ENCODE measurements at places on chromosomes 4 and X.
A peak's percentile ranks its signal among the peaks of the same experiment; 100 is the strongest.

- DNase-seq, result no peak
Observed at GRCh38 chr4:3714642-3715001, 51.6 kb upstream of the ADRA2C start.

GRCh38 chrX:76366972-76367371 lies 60.5 kb upstream of the MAGEE1 start:
- DNase-seq, result no peak

DNA sequence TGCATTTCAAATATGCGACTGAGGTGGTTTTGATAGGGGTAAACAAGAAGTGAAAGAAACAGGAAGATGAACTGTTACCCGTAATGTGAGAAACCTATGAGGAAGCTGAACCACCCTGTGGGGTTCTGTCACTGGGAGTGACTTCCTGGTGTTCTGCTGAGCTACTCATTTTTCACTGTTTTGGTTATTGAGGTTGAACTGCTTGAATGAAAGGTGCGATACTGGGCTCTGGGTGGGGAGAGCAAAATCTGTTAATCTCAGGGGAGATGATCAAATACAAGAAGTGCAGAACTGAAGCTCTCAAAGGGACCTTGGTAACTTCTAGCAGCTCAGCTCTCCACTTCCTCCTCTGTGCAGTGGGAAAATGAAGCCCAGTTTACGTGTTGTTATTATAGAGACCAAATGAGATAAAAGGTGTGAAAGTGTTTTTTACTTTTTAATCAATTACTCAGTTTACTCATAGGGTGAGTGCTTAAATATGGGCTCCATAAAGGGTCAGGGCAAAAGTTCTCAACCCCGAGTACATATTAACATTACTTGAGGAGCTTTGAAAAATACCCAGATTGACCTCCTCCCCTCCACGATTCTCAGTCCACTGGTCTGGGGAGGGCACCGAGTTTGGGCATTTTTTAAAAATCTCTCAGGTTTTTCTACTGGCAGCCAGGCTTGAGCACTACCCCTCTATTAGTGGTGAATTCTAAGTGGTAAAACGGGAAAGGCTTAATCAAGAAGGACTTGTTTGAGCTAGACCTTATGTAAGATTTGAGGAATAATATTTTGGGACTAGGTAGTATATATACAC lies 66.7 kb downstream of the COQ2 start:
- no peak for DNase-seq

DNA sequence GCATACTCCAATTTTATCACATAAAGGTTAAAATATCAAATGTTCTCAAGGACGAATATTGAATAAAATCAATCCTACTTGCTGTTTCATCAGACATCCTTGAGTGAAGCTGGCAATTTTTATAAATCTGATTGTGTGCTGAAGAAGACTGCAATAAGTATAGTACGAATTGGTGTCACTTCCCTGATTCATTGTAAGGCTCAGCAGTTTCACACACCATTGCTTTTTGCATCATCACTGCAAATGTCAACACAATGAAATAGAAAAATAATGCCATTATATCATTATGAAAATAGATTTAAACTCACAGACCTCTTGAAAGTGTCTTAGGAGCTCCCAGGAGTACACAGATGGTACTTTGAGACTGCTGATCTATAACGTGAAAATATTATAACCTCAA lies 172.5 kb downstream of the ANKRD50 start:
- DNase-seq, result no peak

DNA sequence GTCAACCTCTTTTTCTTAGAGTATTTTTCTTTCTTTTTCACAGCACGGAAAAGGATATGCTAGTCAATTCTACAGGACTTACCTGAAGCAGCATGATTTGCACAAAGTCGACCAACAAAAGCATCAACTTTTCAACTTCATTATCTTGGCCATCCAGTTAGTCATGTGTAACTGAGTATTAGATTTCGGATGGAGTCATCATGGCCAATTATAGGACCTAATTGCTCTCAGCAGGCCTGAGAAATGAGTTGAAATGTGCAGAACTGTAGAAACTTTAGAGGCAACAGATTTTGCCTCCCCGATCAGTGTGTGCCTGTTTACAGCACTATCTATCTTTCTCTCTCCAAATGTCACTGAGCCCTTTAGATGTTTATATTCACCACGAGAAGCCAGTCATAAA lies 41.0 kb downstream of the PCDH10 start:
- DNase-seq, result no peak

GRCh38 chrX:22105231-22105630 lies 73.1 kb downstream of the PHEX start:
- no peak for DNase-seq

GRCh38 chr4:62170235-62170634 lies 970.1 kb downstream of the ADGRL3 start:
- no peak for DNase-seq

GRCh38 chr4:107561481-107561880 lies 158.6 kb downstream of the PAPSS1 start:
- no peak for DNase-seq

- no peak for DNase-seq
Observed at GRCh38 chrX:141220342-141221008, 21.8 kb downstream of the SPANXC start.

DNA sequence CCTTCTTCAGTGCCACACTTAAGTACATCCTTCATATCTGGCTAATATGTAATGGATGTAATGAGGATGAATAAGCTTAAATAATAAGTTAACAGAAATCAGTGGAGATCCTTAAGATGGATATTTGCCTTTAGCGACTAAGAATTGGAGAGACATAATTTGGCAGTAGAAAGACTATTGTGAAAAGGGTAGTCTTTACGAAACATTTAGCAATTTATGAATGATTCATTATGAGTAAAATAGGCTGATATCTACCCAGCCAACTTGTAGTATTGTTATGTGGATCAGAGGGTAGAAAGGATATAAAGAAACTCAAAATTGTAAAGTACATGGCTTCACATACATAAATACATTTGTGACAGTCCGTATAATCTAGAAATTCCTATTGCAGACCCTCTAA lies 2371.8 kb downstream of the PCDH7 start:
- no peak for DNase-seq

DNA sequence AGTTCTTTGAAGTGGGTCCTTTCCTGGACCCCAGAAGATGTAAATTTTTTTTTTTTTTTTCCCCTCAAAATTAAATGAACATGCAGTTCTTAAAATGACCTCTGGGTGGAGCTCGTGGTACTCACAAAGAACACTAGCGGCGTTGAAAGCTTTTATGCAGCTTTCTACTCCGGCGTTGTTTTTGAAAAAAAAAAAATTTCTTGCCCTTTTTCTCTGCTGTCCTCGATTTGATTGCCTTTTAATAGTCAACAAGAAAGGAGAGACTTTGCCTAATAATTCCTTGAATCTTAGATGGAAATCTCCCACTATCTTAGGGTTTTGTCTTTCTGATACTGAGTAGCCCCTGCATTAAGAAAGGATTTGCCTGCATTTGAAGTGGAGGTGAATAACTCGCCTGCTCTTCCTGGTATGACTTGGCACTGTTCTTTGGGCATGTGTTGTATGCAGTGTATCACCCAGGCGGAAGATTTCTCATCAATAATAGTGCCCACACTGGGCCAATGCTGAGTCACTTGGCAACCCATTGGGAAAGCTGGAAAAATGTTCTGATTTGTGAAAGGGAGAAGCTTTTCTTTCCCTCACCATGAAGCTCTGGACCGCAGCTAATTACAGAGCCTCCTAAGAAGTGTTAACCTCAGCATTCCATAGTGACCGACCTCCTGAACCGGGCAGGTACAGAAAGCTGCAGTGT lies 104.0 kb downstream of the PHEX start:
- DNase-seq, result no peak

GRCh38 chr4:142567199-142567598 lies 278.9 kb downstream of the INPP4B start:
- peak; percentile 72 for DNase-seq

DNA sequence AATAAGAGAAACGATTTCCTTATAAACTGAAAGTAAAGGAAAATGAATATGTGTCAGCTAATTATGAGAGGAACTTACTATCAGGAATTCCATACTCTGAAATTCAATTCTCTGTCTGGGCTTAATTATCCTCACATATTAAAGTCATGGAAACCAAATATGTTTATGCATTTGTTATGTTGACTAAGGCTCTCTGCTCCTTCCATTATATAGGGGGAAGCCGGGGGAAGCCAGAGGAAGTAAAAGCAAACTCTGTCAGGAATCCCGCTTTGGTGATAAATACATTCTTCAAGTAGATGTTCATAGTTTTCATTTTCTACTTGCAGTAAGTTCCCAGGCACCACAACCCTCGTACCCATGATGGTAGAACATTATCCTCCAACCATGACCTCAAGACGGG lies 142.8 kb upstream of the VCX2 start:
- no peak for DNase-seq
